ENCODE measurements at places on chromosomes 1 and 21.
A peak's percentile ranks its signal among the peaks of the same experiment; 100 is the strongest.

DNA sequence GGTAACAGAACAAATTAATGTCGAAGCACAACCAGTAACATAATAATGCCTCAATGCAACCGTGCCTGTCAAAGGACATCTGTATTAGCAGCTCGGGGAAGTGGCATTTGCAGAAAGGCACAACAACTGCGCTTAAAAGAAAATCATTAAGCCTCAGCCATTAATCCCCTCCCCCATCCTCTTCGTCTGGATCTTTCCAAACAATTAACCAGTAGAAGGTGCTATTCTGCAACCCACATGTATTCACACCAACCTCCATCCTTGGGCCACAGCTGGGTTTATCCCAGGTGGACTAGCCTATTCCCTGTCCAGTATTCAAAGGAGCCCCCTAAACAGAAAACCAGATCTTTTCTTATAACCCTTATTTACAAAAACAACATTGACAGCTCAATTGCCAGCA, 2.6 kb downstream of the RERE start:
- no peak for DNase-seq

GRCh38 chr1:225388372-225388771, 39.5 kb downstream of the LBR start:
- DNase-seq: peak; percentile 8

- no peak for DNase-seq
Measured at GRCh38 chr1:228120857-228121489, 11.9 kb upstream of the MRPL55 start.

DNA sequence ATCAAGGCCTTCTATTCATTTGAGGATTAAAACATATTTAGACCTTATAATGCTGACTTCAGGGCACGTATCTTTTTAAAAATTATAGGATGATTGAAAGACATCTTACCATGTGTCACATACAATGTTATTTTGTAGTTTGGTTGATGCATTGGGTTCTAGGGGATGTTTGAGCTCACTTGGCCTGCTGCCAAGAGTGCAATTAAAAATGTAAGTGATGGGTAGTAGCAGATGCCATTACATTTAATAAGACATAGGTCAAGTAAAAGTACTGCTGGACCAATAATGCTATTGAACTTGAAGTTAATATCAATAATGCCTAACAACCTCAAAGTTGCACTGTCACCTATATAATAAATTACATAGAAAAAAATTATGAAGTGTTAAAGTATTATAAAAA, 616.5 kb upstream of the RGS18 start:
- no peak for DNase-seq

DNA sequence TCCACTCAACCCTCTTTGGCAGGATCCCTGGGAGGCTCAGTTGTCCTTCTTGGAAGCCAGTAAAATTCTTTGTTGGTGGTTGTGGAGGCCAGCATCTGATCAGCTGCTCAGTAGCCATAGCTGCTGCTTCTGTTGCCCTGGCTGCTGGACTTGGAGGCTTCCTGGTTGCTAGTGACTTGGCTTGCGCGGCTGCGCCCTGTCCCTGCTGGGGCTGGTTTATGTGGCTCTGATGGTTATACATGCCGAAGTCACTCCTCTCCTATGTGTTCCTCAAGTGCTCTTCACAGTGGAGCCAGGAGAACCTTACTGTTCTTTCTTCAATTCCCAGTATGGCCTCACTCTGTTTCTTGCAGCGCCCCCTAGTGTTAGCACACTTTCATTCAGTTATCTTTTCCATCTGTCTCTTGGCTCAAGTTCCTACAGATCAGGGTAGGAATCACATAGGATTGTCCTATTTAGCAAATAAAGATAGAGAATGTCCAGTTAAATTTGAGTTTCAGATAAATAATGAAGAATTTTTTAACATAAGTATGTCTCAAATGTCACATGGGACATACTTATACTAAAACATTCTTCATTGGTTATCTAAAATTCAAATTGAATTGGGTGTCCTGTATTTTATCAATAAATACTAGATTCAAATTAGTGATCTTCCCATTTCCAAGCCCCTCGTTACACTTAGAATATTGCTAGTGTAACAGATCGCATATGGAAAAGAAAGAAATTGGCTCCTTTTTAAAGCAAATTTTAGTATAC, 176.5 kb downstream of the TGFB2 start:
- DNase-seq: peak; percentile 82
